ENCODE measurements at places on chromosomes 4 and X. TPM values are rescaled to one million over a fixed set of nuclear protein-coding genes. Genes with fewer than 3 reads are reported as not detected.

DNA sequence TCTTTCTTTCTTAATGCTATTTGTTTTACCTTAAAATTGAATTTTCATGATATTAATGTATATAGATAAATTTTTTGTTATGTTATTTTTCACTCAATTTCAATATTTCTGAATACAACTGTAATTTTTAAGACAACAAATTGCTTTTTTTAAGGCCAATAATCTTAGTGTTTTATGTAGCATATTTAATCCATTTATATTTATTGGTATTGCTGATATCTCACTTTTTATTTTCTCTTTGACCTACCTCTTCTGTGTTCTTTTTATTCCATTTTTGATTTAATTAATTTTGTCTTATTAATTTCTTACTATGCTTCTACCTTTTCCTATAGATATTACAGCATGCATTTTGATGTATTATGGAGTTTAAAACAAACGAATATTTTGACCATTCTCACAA lies 460.1 kb upstream of the AGA start:
- no peaks in the 10 kb centered on the region for H3K36me3 ChIP-seq
- no peaks in the 10 kb centered on the region for H3K27me3 ChIP-seq
- no peaks in the 10 kb centered on the region for H3K4me1 ChIP-seq
- H3K4me3 ChIP-seq, result no peak overlapping the region
- no peak overlapping the region for H3K27ac ChIP-seq

DNA sequence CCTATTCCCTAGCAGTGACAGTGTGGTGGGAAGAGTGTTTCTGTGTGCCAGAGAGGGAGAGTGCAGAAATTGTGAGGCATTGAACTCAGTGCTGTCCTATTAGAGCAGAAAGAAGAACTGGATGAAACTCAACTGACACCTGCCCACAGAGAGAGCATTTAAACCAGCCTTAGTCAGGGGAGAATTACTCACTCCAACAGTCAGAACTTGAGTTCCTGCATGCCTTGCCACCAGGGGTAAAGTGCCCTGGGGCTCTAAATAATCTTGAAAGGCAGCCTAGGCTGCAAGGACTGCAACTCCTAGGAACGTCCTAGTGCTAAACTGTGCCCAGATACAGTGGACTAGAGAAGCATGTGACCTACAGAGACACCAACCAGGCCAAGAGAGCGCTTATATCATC lies 12.8 kb downstream of the CYSLTR1 start:
- H3K4me1 ChIP-seq, result no peaks in the 10 kb centered on the region
- no peak for DNase-seq
- H3K36me3 ChIP-seq, result no peaks in the 10 kb centered on the region
- no peak overlapping the region for H3K4me3 ChIP-seq
- peaks cover 6% of the 10 kb centered on the region for H3K27me3 ChIP-seq

DNA sequence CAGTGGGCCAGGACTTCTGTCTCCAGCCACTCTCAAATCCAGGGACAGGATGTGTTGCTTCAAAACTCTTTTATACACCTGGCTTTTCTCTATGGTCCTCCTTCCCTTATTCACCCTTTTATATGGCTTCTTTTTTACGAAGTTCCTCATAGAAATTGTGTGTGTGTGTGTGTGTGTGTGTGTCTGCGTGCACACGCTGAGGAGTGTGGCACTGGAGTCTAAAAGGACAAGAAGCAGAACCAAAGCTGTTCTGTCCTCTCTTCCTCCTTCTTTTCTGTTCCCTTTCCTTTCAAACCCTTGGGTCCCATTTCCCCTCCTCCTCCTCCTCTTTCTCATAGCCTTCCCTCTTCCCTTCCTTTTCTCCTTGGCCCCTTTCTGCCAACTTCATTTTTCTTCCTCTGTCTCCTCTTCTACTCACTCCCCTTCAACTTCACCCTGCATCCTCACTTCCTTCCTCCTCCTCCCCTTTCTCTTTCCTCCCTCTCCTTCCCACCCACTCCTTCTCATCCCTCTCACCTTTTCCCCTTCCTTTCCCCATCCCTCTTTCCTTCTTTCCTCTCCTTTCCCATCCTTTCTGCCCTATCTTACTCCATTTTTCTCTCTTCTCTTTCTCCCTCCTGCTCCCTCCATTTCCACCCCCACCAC lies 360.5 kb downstream of the MID1IP1 start:
- no peak for DNase-seq
- H3K4me3 ChIP-seq, result no peak overlapping the region
- no peaks in the 10 kb centered on the region for H3K36me3 ChIP-seq
- peaks cover 44% of the 10 kb centered on the region for H3K27me3 ChIP-seq

KLB gene
- 0.16 TPM for polyA plus RNA-seq

GRCh38 chr4:15873117-15873516 lies 65.4 kb downstream of the FGFBP1 start:
- DNase-seq, result no peak
- H3K36me3 ChIP-seq, result no peaks in the 10 kb centered on the region
- no peaks in the 10 kb centered on the region for H3K4me1 ChIP-seq
- H3K27me3 ChIP-seq, result no peaks in the 10 kb centered on the region
- no peak overlapping the region for H3K27ac ChIP-seq
- no peak overlapping the region for H3K4me3 ChIP-seq

- no peaks in the 10 kb centered on the region for H3K27me3 ChIP-seq
- no peak for DNase-seq
- no peak overlapping the region for H3K4me3 ChIP-seq
- H3K4me1 ChIP-seq, result no peaks in the 10 kb centered on the region
- no peaks in the 10 kb centered on the region for H3K36me3 ChIP-seq
These were observed 211.9 kb downstream of the FBXO8 start for GRCh38 chr4:174071595-174071994.

DNA sequence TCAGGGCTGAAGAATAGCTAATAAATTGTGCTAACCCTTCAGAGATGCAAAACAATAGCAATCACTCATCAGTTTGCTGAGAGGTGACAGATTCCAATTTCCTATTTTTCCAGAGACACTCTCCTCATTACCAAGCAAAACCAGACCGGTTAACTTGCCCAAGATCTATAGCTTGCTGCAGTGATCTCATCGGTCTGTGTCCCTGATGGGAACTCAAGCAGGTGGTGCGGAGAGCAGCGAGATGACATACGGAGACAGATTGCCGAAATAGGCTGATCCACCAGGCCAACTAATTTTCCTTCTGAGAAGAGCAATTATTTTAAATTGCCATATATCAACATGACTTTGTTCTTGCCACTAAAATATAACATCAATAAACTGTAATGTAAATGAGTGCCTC lies 10.5 kb upstream of the DCHS2 start:
- no peaks in the 10 kb centered on the region for H3K4me1 ChIP-seq
- no peaks in the 10 kb centered on the region for H3K36me3 ChIP-seq

DNA sequence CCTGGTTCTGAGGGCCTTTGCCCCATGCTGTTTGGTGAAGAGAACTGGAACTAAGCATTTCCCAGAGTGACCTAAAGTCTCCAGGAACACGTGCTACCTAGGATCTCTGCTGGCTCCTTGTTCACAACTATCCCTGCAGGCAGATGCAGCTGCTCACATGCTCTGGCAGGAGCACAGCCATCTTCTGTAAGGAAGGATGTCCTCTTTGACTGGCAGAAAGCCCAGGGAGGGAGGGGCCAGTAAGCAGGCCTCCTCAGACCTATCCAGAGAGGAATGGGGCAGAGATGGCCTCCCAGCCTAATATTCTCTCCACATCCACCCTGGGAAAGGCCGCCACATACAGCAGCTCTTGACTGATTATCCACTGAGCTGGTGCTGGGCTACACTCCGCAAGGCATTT lies 142.8 kb upstream of the EOLA2 start:
- H3K4me3 ChIP-seq, result no peak overlapping the region
- H3K27me3 ChIP-seq, result no peaks in the 10 kb centered on the region
- no peaks in the 10 kb centered on the region for H3K36me3 ChIP-seq
- DNase-seq, result no peak

GRCh38 chr4:100278567-100278966 lies 88.3 kb upstream of the DDIT4L start:
- H3K27ac ChIP-seq, result no peak overlapping the region
- H3K4me1 ChIP-seq, result no peaks in the 10 kb centered on the region
- DNase-seq, result no peak
- H3K4me3 ChIP-seq, result no peak overlapping the region
- no peaks in the 10 kb centered on the region for H3K36me3 ChIP-seq

- no peaks in the 10 kb centered on the region for H3K27me3 ChIP-seq
- H3K36me3 ChIP-seq, result no peaks in the 10 kb centered on the region
- no peak overlapping the region for H3K4me3 ChIP-seq
- H3K27ac ChIP-seq, result no peak overlapping the region
- H3K4me1 ChIP-seq, result no peaks in the 10 kb centered on the region
These were observed 24.1 kb upstream of the TMEM150C start for GRCh38 chr4:82585690-82586435.

DNA sequence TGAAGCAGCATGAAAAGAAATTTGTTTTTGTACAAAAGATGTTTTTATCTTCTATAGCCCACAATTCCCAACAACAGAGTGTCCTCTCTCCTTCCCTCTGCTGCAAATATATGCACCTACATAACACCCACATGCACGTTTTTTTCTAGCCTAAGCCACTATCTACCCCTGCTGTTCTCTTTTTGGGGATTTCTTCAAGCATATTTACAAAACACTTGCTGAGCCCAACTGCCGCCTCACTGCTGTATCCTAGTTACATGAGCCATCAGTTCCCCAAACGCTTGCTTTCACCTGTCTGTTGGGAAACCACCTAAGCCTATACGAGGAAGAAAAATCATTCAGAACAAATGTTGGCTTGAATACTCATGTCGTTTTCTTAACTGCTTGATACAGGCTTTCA lies 127.2 kb downstream of the CHRNA9 start:
- no peaks in the 10 kb centered on the region for H3K36me3 ChIP-seq
- DNase-seq, result no peak
- H3K4me3 ChIP-seq, result no peak overlapping the region

GRCh38 chrX:1595711-1596060 lies 4.3 kb downstream of the AKAP17A start:
- no peak overlapping the region for H3K27ac ChIP-seq
- H3K4me3 ChIP-seq, result no peak overlapping the region
- no peak for DNase-seq
- H3K27me3 ChIP-seq, result no peaks in the 10 kb centered on the region
